Progenitor cell of endocrine pancreas (in vitro differentiated cells): ENCODE measurements at places on chromosomes 1 and 21.

DNA sequence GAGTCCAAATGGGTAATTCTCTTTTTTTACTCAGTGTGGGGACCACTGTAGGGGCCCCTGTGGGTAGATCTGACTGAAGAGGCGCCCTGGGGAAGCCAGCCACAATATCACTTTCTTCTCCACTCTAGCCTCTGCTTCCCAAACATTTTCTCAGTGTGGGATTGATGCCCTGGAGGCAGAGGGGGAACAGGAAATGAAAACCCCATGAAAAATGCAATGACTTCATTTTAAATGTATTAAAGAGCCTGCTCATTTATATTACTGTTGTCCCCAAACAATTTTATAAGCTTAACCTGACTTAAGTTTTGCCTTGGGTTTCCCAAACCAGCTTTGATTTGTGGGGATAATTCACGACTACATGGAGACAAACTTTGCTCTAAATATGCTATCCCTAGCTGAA lies 181.9 kb downstream of the C1orf94 start:
- no peak for DNase-seq

- DNase-seq = no peak
These were observed 219.4 kb downstream of the SLC35F3 start for GRCh38 chr1:234123867-234124266.

- DNase-seq = peak; percentile 57
These were observed 10.9 kb upstream of the BOLA1 start for GRCh38 chr1:149888247-149888998.

DNA sequence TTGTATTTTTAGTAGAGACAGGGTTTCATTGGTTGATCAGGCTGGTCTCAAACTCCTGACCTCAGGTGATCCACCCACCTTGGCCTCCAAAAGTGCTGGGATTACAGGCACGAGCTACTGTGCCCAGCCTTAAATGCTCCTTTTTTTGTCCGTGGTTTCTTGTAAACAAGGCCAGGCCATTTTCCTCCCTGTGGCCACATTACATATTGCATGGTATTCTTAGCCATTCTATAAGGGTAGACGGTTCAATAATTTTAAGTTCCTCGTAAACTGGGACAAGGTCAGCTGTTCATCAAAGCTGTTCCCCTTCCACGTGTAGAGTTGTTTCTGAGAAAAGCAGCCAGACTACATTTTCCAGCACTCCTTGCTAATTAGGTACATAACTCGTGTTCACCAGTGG lies 10.3 kb upstream of the LUZP1 start:
- no peak for DNase-seq

DNA sequence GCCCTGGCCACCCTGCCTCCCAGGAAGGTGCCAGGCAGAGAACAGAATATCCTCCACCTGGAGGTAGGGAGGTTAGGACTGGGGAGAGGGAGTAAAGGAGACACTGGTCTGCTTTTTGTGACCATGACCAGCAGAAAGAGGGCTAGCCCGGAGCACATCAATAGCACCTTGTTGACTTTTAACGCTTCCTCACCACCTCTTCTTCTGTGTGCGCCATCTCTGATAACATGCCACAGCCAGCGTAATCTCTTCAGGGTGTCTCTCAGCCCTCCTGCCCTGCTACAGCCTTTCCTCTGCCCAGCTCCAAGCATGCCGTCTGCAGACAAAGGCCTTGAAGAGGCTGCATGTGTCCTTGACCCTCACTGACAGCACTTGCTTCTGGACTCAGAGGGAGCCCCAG lies 50.9 kb upstream of the GJA5 start:
- DNase-seq = no peak
